Omental fat pad (tissue), 4 donors: ENCODE measurements at places on chromosomes 1 and 21.

DNA sequence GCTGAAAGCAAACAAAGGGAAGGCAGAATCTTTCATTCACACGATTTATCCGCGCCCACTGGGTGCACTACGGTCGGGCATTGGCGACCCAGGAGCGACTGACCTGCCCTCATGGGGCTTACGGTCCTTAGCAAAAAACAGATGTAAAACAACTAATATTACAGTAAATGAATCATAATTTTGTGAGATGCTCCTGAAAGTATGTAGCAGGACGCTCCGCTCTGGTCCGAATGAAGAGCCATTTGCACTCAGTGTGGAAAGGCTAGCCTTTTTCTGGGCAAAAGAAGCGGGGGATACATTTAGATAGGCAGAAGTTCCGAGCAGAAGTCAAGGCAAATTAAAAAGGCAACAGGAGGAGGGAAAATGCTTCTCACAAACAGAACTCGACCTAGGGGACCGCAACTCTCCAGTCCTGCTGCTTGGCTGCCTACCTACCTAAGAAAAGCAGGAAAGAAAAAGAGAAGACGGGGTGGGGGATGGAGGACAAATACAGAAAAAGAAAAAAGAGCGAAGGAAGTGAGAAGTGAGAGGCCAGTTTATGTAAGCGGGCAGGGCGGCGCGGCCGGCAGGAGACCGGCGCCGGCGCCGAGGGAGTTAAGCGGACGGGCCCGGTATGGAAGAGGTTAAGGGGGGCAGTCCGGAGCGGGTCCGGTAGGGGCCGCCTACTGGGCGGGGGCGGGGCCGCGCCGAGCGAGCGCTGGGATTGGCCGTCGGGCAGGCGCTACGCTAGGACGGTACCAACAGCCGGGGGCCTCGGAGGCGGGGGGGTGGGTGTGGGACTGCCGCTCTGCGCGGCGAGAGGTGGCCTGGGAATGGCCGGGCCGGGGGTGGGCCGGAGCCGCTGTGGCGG lies at the start of gene FAM20B:
Gene FAM20B, plus strand, starts transcription at position 770 of the 850 bp plus-strand sequence. CDS start 17,954 bp downstream, outside the sequence.
- peak; percentile 72 for DNase-seq

DNA sequence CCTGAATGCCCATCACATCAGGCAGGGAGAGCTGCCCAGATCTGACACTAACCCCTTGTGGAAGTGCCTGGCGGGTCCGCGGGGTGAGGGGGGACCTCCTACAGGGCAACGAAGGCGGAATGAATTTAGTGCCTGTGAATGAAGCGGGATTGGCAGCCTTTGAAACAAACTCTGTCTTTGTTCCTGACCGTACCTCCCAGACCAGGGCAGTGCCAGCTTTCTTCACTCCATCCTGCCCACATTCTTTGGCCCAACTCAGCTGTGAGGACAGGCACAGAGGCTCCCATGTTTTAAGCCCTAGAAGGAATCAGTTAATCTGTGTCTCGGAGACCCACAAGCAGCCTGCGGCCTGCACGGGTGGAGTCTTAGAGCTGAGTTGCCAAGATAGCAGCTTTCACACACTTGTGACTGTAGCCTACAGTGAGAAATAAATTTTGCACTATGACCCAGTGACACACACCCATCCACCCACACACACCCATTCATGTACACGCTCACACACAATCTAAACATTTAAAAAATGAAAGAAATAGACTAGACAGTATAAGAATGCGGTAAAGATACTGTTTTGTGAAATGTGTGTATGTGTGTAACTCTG lies 60.1 kb upstream of the USP24 start:
- DNase-seq: no peak

- DNase-seq: no peak
Observed at GRCh38 chr21:38671773-38672172, 134.0 kb upstream of the ETS2 start.

DNA sequence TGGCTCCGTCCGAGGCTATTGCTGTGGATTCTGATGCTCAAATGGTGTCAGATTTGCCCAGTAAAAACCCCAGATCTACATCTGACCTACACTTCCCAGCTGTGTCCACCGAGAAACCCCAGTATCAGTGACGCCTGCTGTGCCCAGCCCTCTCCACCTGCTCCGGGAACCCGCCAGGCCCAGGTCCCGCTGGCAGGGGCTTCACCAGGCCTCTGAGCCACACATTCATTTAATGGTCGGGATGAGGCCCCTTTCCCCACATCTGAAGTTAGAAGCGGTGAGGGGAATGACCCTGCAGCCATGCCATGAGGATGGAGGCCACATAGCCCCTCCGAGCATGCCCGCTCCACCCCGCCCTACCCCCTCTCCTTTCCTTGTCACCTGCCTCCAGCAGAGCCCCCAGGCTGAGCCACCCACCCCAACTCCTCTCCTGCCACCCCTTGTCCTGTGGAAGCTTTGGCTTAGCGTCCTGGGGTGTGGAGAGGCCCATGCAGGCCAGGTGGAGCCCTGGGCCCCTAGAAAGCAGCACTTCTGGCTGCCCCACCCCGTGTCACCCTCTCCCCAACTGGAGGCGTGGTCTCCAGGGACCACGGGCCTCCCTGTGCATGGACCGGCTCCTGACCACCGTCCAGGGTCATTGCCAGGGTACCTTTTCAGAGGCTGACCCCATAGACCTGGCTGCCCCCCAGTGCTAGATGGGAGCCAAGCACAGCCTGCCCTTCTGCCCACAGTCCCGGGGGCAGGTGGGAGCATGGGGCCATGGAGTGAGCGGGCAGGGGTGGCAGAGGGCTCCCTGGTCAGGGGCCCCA lies 8.0 kb downstream of the TNFRSF14 start:
- no peak for DNase-seq

GRCh38 chr1:114902343-114902742 lies 47.7 kb downstream of the SYCP1 start:
- no peak for DNase-seq

DNA sequence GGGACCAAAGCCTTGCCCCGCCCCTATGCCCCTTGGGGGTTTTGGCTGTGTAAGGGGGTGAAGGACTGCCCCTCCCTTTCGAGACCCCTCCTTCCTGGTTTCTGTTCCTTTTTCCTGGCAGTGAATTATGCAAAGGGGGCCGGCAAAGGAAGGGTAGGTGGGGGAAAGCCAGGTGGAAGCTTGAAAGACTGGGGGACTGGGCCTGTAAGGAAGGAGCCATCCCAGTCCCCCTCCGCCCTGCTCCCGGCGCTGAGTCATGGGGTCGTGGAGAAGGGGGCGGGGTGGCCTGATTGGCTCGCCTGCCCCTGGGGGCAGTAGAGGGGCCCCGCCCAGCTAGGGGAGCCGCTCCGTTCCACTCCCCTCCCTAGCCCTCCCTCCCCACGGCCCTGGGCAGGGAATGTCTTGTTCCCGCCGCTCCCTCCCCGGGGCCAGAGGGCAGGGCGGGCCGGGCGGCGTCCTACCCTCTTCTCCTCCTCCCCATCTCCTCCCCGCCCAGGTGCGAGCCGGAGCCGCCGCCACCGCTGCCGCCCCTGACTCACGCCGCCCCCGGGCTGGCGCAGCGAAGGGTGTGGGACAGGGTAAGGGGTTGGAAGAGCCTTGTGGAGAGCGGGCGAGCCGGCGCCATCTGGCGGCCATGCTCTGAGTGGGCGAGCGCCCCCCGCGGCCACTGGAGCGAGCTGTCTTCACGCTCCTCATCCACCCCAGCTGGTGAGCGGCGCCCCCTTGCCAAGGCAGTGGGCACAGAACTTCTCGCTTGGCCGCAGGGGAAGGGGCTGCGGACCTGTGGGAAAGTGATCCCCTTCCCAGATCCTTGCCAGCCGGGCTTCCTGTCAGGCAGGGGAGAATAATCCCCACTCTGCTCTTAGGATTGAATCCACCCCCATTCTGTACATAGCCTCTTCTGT lies 14.7 kb downstream of the ZBTB7B start:
- DNase-seq: peak; percentile 91

DNA sequence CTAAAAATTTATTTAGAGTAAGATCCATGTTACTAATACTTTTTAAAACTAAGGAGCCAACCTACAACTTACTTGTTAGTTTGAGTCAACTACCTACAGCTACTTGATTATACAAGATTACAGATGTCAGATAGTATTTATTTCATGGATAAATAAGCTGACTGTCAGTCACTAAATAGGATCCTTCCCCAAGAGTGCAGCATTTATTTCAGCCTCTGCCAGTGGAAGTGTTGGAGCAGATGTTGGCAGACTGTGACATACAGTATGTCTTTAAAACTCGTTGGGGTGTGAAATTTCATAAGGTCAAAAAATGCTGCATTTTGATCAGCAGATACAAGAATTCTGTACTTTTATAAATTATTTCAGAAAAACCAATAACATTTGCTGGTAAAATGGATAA lies 156.2 kb downstream of the AKT3 start:
- DNase-seq: no peak

DNA sequence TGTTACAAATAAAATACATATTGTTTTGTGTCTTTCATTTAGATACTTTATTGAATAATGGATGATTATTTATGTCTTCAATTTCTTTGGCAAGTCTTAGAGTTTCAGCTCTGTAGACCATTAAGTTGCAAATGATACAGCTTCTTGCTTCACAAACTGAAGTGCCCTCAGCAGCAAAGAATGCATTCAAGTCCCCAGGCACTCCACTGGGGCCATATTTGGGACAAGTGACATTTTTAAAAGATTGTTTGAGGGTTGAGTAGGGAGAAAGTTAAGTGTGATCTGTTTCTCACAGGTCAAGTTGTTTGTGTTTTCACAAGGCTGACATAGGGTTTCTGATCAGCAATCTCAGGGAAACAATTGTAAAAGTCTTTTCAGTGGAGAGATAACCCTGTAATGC lies 400.7 kb downstream of the PLA2G4A start:
- DNase-seq: no peak

DNA sequence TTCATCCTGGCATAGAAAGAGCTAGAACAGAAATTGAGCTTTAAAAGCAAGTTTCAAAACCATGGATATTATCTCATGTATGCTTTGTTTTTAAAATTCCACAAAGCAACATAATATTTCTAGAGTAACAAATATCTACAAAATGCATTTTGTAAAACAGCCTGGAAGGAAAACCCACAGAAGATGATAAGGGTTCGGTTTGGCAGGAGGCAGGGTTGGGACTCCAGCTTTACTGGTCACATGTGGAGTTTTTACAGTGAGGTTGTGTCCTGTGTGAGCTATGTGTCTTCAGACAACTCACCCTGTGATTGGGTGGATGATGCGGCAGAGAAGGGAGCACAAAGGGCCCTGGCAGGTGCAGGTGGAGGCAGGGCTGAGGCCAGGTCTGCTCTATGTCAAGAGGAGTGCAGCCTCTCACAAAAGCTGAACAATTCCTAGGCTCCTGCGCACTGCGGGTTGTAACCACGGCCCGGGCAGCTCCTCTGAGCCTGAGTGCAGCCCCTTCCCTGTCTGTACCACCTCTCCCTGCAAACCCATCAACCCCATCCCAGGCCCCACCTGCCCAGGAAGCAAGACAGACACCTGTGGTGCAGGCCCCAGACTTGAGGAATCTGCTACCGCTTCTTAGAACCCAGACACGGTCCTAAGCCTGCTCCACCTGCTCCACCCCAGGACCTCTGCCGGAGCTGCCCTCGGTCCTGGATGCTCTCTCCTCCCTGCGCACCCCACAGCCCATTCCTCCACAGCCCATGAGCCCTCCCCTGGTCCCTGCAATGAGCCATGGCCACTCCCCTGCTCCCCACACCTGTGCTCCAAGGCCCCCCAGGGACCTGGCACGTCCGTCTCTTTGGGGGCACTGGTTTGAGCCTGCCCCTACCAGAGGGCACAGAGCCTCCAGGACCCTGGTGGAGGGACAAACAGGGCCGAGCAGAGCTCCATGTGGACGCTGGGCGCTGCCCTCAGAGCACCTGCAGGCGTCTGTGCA lies 2.8 kb upstream of the COL18A1 start:
- DNase-seq: no peak

DNA sequence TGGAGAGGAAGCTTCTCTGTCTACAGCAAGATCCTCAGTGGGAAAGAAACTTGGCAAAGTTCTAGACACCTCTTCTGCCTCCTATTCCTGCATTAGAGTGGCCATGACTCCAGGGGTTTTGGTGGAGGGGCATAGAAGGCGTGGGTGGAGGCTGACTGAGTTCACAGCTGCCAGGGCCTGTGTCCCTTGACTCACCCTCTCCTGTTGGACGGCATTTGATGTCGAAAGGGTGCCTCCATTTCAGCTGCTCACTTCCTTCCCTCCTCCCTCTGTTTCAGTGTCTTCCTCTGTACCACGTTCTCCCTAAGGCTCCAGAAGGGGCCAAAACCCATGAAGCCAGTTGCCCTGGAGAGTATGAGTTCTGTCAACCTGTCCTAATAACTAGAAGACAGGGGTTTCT lies 632 bp downstream of the TMEM79 start:
- no peak for DNase-seq
